Articular chondrocyte of knee joint (primary cell): ENCODE measurements at places on chromosomes 11 and 22. TPM values are rescaled to one million over a fixed set of nuclear protein-coding genes. Genes with fewer than 3 reads are reported as not detected.

Gene SHANK3
- 0.39 and 0.54 TPM in 2 replicates for total RNA-seq

Gene OR8G1
- total RNA-seq = 0.43 TPM in 1 of 2 replicates, not detected in the other

Gene TUB
- 14.0 and 14.5 TPM in 2 replicates for total RNA-seq

Gene OR5T2
- total RNA-seq = not detected in 2 replicates

Gene NRXN2
- 2.6 and 7.6 TPM in 2 replicates for total RNA-seq
